ENCODE measurements at places on chromosomes 2 and 18.

DNA sequence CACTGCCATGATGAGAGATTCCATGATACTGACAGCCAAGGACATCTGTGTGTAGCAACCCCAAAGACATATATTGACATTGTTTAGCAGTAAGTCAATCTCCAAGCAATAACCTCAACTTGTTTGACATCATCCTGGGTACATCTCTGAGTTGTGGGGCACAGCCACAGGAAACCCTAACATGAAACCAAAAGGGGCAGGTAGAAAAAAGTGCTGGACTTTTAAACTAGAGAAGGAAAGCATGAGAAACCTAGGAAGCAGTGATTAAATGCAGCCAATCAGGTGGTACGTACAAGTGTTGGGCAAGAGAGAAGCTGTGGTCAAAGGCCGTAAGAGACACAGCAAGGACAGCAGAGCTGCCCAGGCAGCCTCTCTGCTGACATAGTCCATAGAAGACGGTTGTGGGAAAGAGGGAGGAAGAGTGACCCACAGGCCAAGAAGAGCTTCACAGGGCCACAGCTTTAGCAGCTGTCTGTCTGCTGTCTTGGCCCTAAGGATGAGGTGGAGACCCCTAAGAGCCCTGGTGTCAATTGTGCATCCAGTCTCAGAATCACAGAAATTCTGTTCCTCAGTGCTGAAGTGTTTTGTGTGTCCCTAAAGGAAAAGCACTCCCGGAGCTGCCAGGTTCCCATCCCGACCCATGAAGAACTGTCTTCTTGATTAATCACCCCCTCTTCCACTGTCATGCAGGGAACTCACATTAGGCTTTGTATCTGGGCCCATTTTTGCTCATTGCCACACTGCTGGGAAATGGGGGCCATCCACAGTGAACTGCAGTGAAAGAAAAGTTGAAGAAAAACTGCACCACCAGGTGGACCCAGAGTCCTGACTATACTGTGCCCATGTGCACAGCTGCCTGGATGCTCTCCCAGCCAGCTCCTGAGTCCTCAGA lies 25.4 kb upstream of the CHN1 start:
- DNase-seq: no peak

DNA sequence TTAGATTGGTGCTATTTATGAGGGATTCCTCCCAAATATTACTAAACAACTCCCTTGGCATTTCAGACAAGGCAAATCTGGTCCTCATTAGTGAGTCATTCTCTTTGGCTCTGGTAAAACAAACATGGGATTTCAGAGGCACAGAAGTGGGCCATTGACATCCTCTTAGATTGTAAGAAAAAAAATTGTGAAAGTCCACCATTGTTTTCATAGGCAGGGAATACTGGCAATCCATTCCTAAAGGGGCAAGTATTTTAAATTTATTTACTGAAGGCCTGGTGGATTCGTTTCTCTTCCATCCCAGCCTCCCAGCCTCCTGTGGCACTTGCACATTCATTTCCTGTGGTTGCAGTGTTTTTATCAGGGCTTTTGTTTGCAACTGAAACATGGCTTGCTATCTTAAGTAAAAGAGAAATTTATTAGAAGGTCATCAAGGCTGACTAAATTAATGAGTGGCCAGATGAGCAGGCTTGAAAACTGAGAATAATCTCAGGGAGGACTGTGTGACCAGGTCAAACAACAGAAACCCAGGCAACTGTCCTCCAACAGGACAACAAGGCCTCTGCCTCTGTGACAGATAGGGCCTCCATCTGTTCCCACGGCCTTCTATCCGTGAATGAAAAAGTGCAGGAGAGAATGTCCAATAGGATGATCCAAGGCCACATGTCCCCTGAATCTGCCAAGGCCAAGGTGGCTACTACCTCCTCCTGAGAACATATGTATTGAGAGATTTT lies 23.1 kb upstream of the TNFAIP6 start:
- no peak for DNase-seq

GRCh38 chr18:44599412-44599811 lies 81.3 kb upstream of the SETBP1 start:
- DNase-seq: no peak

GRCh38 chr2:167017021-167017420 lies 128.7 kb downstream of the XIRP2 start:
- no peak for DNase-seq

DNA sequence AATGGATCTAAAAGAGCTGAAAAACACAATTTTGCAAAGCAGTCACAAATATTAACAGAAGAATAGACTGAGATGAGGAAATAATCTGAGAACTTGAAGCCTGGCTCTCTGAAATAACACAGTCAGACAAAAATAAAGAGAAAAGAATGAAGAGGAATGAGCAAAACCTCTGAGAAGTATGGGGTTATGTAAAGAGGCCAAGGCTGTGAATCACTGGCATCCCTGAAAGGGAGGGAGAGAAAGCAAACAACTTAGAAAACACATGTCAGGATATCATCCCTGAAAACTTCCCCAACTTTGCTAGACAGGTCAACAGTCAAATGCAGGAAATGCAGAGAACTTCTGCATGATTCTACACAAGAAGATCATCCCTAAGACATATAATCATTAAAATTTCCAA lies 73.5 kb upstream of the LHCGR start:
- DNase-seq: no peak

DNA sequence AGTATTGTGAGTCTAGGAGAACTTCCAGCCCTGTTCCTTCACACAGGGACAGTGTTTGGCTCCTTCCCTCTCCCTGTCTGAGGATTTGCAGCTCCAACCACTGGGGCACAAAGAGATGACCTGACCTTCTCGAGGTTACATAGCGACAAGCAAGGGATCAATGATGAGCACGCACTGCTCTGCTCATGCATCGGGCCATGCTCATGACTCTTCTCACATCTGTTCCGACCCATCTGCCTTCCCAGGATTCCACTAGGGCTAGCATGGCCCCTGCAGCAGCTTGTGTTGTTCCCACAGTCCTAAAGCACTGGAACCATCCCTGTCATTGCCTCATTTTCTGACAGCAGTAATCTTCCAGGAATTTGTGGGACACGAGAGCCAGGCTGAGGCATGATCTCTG lies 78.8 kb upstream of the ARHGAP28 start:
- DNase-seq: no peak

GRCh38 chr18:54388203-54389142 lies 30.8 kb downstream of the C18orf54 start:
- DNase-seq: no peak

DNA sequence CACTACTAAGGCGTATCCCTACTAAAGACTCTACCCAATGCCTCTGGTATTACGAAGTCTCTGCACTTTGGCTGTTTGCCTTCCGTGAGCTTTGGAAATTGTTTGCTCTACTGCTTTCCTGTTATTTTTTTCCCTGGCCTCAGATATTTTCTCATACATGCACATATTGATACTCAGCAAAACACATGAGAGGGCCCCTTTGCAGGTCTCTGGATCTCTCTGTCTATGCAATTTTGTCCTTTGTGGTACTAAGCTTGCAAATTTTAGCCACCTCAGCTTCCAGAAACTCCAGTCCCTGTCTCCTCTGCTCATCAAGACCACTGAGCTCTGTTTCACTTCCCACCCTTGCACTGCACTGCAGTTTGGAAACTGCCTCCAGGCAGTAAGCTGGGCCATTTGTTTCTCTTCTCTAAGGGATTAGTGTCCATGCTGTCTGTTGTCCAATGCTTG lies 46.6 kb downstream of the TAF1B start:
- DNase-seq: no peak

DNA sequence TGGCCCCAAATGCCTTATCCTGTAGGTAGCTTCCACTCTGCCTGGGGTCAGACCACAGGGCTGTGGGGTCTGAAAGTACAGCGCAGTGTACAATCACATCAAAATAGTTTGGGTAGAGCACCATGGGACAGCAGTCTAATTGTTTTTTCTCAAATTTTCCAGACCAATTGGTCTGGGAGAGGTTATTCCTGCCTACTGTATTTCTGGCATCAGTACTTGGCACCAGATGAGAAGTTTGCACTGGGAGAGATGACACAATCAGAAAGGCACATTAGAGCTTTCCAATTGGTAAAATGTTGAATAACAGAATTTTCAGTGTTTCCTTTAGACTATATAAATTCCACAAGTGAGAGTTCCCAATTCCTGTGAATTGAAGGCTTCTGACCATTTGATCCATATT lies 30.9 kb upstream of the LRRTM1 start:
- no peak for DNase-seq

GRCh38 chr2:66370824-66371223 lies 64.1 kb upstream of the MEIS1 start:
- DNase-seq: no peak

GRCh38 chr2:159695795-159696448 lies 16.4 kb upstream of the MARCHF7 start:
- DNase-seq: no peak

DNA sequence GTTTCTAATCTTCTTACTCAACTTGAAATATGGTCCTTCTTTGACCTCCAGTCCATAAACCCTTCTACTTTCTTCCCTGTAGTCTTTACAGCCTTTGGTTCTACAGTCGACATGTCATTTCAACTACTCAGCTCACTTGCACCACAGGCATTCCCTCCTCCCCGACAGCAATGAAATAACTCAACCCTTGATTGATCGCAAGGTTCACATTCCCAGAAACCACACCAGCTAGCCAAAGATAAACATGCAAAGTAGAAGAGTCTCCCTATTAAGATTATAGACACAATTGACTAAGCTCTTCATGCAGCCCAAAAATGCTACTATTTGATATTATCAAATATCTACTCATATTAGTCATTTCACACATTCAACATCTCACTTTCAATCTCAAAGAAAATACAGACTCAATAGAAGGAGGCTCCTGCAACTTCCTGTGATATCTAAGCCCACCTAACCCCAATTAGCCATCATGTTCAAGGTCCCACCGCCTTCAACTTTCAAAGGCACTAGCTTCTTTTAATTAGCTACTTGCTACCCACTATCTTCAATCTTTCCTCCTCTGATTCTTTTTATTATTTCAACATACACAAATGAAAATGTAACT lies 50.8 kb downstream of the RTTN start:
- no peak for DNase-seq

DNA sequence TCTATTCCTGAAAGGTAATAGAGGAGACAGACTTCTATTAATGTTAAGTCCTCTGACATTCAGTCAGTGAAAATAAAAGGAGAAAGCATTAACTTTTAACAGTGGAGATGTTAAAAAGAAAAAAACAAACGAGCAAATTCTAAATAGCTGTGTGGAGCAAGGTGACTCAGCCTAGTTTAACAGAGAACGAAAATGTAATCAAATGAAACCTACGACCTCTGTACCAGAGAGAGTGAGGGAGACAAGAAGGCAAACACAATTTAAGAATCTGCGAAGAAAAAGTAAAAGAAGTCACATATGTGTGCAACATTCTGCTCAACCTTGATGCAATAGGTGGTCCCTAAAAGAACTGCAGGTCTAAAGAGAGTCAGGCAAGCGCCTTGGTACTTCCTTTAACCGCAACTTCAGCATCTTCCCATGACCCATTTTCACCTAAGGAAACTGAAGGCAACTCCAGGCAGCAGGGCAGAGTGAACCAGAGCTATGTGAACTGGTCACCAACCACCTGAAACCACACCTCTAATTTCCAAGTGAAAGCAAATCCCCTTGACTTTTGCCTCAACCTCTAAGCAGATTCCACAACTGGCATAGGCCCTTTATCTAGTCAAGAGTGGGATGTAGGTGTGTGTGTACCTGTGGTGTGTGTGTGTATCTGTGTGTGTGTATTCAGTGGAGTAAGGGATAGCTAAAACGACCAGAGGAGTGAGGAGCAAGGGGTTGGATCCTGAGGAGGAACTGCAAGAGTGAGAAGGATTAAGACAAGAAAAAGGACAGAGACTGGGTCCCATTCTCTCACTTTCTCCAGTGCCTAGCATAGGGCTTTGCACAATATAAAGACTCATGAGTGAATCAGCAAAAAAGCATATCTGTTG lies 43.0 kb downstream of the FIGN start:
- no peak for DNase-seq

DNA sequence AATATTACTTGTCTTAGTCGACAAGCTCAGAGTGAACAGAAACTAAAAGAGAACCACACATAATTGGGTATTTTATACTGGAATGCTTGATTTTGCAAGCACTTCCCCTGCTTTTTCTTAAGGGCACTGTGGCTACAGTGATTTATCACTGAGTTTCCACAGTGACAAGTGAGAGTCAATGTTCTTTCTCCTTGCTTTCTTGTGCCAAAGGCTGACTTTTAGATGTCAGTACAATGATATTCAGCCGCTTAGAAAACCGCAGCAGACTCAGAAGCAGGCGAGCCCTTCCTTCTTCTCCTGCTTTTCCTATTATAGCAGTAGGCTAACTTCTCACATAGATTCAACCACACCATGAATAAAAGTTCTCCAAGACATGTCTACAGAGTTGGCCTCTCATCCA lies 1603.6 kb upstream of the NXPH2 start:
- no peak for DNase-seq

DNA sequence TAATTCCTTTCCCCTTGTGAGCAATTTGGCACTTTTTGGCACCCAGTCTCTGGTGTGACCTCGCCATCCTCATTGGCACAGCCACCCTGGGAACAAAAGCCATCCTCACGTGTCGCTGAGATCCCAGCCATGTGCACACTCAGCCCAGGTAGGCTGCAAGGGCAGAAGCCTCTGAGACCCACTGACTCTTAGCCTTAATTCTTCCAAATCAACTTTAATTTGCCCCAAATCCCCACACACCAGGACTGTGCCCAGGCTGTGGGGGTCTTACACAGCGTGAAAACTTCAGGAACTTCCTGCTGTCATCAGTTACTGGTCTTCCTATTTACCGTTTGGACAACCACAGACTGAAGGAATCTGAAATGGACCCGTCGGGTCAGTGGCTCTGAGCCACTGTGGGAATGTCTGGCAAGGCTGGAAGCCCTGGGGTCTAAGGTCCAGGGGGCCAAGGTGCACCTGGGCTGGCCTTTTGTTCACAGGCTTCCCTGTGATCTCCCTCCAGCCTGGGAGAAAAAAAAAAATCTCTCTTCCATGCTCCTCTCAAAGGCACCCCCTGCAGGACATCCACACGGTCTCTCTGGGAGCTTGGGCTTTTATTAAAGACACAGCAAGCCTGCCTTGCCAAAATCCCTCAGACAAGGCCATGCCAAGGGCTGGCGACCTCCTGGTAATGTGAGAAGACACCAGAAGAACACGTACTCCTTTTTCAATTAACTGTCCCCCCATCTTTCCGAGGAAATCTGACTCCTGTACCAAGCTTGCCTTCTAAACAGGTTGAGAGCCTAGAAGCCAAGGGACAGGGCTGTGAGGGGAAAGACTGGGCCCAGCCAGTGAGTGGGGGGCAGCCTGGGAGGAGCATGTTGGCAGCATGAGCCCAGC lies 42.1 kb upstream of the LAPTM4A start:
- DNase-seq: no peak

DNA sequence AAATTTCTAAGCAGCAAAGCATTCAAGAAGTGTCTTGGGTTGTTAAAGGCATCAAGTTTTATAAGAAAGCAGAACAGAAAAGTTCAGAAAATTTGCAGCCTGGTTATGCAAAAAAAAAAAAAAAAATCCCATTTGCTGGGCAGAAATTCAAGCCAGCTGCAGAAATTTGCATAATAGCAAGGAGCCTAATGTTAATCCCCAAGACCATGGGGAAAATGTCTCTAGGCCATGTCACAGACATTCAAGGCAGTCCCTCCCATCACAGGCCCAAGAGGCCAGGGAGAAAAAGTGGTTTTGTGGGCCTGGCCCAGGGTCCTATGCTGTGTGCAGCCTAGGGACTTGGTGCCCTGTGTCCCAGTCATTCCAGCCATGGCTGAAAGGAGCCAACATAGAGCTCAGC lies 269.0 kb upstream of the SLC39A10 start:
- DNase-seq: no peak

- DNase-seq: no peak
Measured at GRCh38 chr2:75503048-75503607, 57.6 kb downstream of the EVA1A start.

All from esophagus squamous epithelium (tissue), 5 donors.